ENCODE measurements at places on chromosomes 6 and 20.

GRCh38 chr6:30071858-30072257 lies 3.7 kb downstream of the RNF39 start:
- no peak for DNase-seq

GRCh38 chr20:54201268-54201846 lies 6.5 kb upstream of the PFDN4 start:
- no peak for DNase-seq

DNA sequence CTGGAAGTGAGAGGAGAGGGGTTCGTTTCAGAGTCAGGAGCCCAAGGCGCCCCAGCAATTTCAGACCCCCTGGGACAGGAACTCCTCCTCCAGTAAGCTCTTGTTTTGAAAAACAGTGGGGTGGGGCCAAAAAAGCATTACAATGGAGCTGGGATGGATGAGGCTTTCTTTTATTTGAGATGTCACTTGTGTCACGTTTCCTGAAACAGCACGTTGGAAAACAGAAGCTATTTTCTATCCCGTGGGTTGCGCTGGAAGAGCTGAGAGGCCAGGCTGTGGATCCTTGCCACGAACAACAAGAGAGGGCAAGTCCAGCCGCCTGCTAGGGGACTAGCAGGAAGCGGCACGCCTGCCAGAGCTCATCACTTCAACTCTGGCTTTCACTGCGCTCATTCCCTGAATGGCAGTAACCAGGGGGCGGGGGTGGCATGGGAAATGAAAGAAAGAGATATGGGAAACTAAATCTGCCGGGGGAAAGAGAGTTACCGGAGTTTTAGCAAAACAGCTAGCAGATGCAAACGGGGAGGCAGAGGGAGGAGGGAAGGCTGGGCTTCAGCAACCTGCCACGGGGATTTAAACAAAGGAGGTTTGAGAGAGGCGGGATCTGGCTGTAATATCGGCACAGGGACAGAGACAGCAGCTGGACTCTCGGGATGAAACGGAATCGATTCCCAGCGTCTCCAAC lies 34.6 kb downstream of the GCNT2 start:
- no peak for DNase-seq

DNA sequence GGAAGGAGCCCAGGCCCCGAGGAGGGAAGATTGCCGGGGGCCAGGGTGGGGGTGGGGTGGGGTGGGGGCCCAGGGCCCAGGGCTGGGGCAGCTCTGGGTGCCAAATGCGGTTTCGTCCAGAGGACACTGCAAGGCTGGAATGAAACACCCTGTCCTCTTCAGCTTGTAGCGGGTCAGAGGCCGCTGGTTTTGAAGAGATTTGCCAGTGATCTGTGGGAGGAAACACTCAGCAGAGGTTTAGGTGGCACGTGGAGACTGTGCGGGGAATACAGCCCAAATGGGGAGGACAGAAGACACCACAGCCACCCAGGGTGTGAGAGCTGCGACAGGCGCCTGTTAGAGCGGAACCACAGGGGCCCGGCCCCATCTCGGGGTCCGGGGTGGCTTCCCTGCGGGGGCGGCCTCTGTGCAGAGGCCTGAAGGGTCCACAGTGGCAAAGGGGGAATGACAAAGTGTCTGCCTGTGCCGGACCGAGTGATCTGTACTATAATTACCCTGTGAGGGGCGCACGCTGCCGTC lies 29.2 kb downstream of the FRMD1 start:
- no peak for DNase-seq

- DNase-seq = no peak
Observed at GRCh38 chr6:64483956-64484499, 848.4 kb downstream of the PHF3 start.

GRCh38 chr6:19107468-19107867 lies 720.3 kb downstream of the RNF144B start:
- no peak for DNase-seq
